ENCODE measurements at places on chromosomes 1 and 21. TPM values are rescaled to one million over a fixed set of nuclear protein-coding genes. Genes with fewer than 3 reads are reported as not detected.
A peak's percentile ranks its signal among the peaks of the same experiment; 100 is the strongest.

DNA sequence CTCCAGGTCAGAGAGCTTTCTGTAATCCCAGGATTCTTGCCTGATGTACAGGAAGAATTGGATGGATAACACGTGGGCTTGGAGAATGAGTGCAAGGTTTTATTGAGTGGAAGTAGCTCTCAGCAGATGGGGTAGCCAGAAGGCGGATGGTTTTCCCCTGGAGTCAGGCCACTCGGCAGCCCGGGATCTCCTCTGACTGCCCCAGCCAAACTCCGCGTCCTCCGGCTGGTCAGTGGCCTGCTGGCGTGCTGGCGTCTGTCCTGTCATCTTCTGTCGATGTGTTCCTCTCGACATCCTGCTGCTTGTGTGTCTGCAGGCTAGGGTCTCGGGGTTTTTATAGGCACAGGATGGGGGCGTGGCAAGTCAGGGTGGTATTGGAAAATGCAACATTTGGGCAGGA is 27.4 kb upstream of the GJA9 start:
- H3K27ac ChIP-seq: no peak overlapping the region
- H3K4me1 ChIP-seq: no peaks in the 10 kb centered on the region
- H3K4me3 ChIP-seq: no peak overlapping the region
- no peaks in the 10 kb centered on the region for H3K27me3 ChIP-seq

- no peaks in the 10 kb centered on the region for H3K27me3 ChIP-seq
- no peak for DNase-seq
- H3K36me3 ChIP-seq: no peaks in the 10 kb centered on the region
- no peak overlapping the region for H3K4me3 ChIP-seq
Measured at GRCh38 chr1:174639461-174639860, 191.7 kb downstream of the GPR52 start.

- H3K27me3 ChIP-seq: peaks cover 38% of the 10 kb centered on the region
- H3K27ac ChIP-seq: no peak overlapping the region
- no peak overlapping the region for H3K4me3 ChIP-seq
- peaks cover 11% of the 10 kb centered on the region for H3K4me1 ChIP-seq
Measured at GRCh38 chr1:31752258-31752657, 11.9 kb downstream of the ADGRB2 start.

GRCh38 chr21:43907751-43908150 is 42.7 kb downstream of the AGPAT3 start:
- H3K36me3 ChIP-seq: peaks cover 48% of the 10 kb centered on the region
- no peaks in the 10 kb centered on the region for H3K27me3 ChIP-seq
- H3K27ac ChIP-seq: no peak overlapping the region
- peaks cover 8% of the 10 kb centered on the region for H3K4me1 ChIP-seq
- no peak for DNase-seq

DNA sequence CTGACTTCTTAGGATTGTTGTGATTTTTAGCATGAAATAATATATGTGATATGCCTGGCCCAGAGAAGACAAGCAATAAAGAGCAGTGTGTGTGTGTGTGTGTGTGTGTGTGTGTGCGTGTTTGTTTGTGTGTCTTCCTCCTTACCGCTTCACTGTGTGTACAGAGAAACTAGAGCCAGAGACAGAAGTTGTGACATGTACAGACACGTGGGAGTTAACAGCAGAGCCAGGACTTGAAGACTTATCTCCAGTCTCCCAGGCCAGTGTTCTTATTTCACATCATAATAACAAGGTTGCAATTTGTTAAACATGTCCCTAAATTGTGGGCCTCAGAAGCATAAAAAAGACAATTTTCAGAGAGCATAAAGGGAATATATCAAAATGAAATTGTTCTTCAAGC is 192.0 kb upstream of the JUN start:
- H3K4me1 ChIP-seq: peaks cover 22% of the 10 kb centered on the region
- H3K4me3 ChIP-seq: no peak overlapping the region
- H3K27me3 ChIP-seq: no peaks in the 10 kb centered on the region

- no peak for DNase-seq
- no peaks in the 10 kb centered on the region for H3K36me3 ChIP-seq
- H3K27ac ChIP-seq: no peak overlapping the region
- no peaks in the 10 kb centered on the region for H3K27me3 ChIP-seq
Measured at GRCh38 chr1:5554111-5554510, 438.1 kb downstream of the NPHP4 start.

DNA sequence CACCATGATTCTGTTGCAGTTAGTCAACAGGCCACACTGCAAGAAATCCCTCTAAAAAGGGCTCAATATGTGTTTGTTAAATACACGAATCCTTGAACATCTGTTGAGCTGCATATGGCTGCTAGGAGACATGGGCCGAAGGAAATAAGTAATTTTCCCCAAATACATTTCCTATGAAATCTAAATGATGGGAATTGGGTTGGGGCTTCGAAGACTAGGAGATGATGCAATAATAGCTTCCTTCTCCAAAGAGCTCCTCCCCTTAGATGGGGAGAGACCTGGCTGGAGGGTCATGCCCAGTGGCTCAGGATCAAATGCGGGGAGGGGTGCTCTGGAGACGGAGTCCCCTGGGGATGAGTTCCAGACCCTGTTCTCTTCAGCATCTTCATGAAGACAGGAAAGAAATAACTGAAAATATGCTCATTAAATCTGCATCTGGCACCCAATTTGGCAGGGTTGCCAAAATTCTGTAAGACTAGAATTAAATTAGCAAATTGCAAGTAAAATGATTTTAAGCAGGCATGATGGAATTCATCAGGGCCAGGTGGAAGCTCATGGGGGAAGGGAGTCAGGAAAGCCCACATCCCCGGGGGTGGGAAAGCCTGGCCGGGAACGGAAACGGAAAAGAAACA is 165.0 kb upstream of the EDN2 start:
- no peak overlapping the region for H3K4me3 ChIP-seq
- peaks cover 15% of the 10 kb centered on the region for H3K4me1 ChIP-seq
- no peak for DNase-seq

- H3K4me1 ChIP-seq: peaks cover 7% of the 10 kb centered on the region
- H3K27me3 ChIP-seq: no peaks in the 10 kb centered on the region
- DNase-seq: no peak
Measured at GRCh38 chr1:39890273-39890672, 7.0 kb upstream of the TRIT1 start.

GRCh38 chr1:192907545-192908243 is 98.9 kb downstream of the RGS2 start:
- no peak for DNase-seq
- H3K27me3 ChIP-seq: no peaks in the 10 kb centered on the region
- peaks cover 19% of the 10 kb centered on the region for H3K4me1 ChIP-seq
- peak overlapping the region; percentile 68 for H3K27ac ChIP-seq
- H3K36me3 ChIP-seq: no peaks in the 10 kb centered on the region

DNA sequence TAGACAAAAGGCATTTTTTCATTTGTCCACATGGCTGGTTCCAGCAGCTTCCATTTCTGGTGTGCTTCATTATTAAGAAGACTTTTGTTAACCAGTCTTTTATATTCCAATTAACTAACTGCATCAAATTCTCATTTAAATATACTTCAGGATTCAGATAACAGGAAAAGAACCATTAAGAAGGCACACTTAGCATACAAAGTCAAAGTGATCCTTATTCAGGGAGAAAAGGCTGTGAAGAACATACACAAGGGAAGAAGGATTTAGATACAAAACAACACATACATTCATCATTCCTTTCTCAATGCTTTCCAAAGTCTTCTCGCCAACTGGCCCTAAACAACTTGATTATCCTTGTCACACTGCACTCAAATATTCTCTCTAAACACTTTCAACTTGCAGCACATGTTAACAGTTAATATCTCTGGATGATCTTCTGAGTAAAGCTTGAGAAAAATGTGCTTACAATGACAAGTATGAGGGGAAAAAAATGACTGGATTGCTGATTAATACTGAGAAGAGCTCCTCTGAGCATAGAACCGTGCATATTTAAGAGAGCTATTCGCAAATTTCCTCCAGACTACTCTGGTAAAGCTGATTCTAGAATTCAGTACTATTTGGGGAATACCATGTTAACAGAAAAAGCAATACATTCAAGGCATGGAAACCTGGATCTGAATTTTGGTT is 225.2 kb upstream of the TNR start:
- no peaks in the 10 kb centered on the region for H3K27me3 ChIP-seq
- no peak overlapping the region for H3K27ac ChIP-seq
- no peak overlapping the region for H3K4me3 ChIP-seq
- no peaks in the 10 kb centered on the region for H3K4me1 ChIP-seq
- H3K36me3 ChIP-seq: no peaks in the 10 kb centered on the region

DNA sequence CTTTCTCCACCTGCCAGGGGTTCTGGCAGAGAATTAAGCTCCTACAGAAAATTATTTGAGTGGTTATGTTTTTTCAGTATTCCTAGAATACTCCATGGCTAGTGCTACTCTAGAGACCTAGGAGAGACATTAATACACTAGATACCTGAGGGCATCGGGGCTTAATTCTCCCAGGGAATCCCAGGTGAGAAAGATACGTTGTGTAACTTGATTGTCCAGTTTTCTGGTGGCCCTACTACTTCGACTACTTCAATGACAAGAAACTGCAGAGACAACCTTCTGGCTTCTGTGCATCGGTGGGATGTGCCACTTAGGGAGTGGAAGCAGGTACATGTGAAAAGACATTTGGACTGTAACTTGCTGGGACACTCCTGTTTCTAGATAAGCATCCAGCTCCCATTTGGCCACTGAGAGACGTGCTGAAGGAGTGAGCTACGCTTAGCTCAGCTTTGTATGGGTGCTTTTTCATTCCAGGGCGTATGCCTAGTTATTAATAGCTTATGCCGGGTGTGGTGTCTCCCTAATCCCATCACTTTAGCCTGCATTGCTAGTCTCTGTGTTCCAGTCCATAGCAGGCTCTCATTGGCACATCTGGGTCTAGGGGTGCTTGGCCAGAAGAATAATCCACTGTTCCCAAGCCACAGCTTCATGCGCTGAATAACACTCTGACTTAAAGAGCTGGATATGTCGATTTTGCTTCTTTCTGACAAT is 300.7 kb downstream of the SIPA1L2 start:
- DNase-seq: no peak
- H3K4me3 ChIP-seq: no peak overlapping the region
- H3K36me3 ChIP-seq: no peaks in the 10 kb centered on the region
- H3K4me1 ChIP-seq: peaks cover 5% of the 10 kb centered on the region
- H3K27ac ChIP-seq: peak overlapping the region; percentile 59

DNA sequence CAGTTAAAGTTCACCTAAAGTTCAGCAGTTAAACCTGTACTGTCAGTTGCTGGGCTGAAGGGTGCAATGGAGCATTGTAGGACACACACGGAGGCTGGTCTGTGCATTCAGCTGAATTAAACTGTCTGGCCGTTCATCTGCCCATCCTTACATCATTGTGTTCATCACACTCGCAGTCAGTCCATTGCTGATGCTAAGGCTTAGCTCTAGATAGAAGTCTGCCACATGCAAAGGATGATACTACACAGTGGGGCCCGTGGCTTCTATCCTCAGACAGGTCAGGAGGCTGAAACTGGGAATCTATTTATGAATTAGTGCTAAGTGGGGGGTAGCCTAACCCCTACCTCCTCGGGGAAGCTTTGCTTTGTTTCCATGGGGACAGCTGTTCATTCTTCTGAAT is 60.4 kb downstream of the CNIH3 start:
- no peaks in the 10 kb centered on the region for H3K36me3 ChIP-seq
- no peaks in the 10 kb centered on the region for H3K4me1 ChIP-seq
- H3K4me3 ChIP-seq: no peak overlapping the region
- no peak overlapping the region for H3K27ac ChIP-seq
- no peaks in the 10 kb centered on the region for H3K27me3 ChIP-seq
- no peak for DNase-seq

DNA sequence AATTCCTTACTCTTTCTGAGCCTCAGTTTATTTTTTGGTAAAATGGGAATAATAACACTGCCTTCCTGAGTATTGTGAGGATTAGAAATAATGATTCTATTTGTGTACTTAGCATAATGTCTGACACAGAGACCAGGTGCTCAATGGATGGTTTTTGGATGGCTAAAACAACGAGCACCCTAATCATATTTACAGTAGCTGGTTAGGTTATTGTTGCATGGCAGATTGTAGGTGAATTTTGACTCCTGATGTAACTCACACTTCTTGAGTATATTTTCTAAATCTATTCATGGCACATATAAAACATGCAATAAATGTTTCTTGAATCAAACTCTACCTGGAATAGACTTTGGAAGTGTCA is 11.9 kb upstream of the DUSP10 start:
- no peaks in the 10 kb centered on the region for H3K27me3 ChIP-seq
- no peaks in the 10 kb centered on the region for H3K36me3 ChIP-seq
- no peak overlapping the region for H3K4me3 ChIP-seq
- no peak for DNase-seq

DNA sequence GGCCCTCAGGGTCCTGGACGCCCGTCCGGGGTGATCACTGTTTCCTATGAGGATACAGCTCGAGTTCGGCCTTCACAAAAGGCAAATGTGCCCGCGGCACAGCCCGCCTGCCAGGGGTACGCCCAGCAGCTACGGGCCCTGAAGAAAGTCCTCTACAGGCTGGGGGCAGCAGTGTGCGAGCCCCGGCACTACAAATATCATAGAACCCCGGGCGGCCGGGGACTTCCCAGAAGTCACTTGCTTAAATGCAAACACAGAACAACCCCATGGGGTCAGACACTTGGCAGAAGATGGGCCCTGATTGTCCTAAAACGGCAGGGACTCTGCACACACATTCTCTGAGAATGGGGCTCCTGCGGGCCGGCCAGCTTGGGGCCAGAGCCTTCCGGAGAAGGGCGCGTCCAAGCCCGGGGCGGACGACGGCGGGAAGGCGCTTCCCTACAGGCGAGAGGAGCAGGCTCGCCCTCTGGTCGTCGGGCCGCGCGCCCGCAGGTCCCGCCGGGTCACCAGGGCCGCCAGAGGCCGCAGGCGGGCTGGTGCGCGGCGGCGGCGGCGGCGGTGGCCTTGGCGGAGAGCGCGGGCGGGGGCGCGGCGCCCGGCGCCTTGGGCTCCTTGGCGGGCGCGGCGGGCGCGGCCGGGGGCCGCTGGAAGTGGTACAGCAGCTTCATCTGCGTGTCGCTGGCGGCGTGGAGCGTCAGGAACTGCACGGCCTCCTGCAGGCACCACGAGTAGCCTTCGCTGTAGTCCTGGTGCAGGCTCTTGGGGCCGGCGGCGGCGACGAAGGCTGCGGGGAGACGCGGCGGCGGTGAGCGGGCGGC is 888 bp downstream of the HES5 start:
- H3K27me3 ChIP-seq: no peaks in the 10 kb centered on the region
- no peaks in the 10 kb centered on the region for H3K36me3 ChIP-seq
- DNase-seq: no peak
- H3K4me1 ChIP-seq: peaks cover 94% of the 10 kb centered on the region

DNA sequence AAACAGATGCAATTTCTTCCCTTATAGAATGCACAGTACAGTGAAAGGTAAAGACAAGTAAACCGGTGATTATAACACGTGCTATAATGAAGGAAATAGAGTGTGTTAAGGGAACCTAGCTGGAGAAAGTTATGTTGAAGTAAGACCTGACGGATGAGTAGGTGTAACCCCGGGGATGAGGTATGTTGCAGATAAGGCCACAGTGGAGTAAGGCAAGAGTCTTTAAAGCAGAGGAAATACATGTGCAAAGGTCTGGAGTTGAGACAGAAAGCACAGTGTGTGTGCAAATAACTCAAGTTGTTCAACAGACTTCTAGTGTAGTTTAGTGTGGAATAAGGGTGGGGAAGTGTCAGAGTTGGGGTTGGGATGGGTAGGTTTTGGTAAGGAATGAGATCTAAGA is 2.9 kb downstream of the DBT start:
- no peak overlapping the region for H3K27ac ChIP-seq
- no peak overlapping the region for H3K4me3 ChIP-seq
- no peaks in the 10 kb centered on the region for H3K27me3 ChIP-seq
- no peak for DNase-seq

GRCh38 chr1:200075522-200075921 is 48.0 kb downstream of the NR5A2 start:
- H3K36me3 ChIP-seq: no peaks in the 10 kb centered on the region
- no peak overlapping the region for H3K4me3 ChIP-seq
- H3K27ac ChIP-seq: peak overlapping the region; percentile 49
- no peaks in the 10 kb centered on the region for H3K4me1 ChIP-seq
- no peak for DNase-seq

HSD3B2 gene
- total RNA-seq: not detected

SVBP gene
- total RNA-seq: 5.8 TPM

ASTN1 gene
- total RNA-seq: not detected

PRELP gene
- total RNA-seq: 3.4 TPM

AGTRAP gene
- 34.5 TPM for total RNA-seq

PLA2G2A gene
- total RNA-seq: 150 TPM
